Activated CD4-positive, alpha-beta T cell treated with anti-CD3 and anti-CD28 coated beads, Interleukin-2, amount 10 ng/mL, durations not matched to agents 7 days and 5 days (primary cell): ENCODE measurements at places on chromosomes 2 and 18. TPM values are rescaled to one million over a fixed set of nuclear protein-coding genes. Genes with fewer than 3 reads are reported as not detected.

DNA sequence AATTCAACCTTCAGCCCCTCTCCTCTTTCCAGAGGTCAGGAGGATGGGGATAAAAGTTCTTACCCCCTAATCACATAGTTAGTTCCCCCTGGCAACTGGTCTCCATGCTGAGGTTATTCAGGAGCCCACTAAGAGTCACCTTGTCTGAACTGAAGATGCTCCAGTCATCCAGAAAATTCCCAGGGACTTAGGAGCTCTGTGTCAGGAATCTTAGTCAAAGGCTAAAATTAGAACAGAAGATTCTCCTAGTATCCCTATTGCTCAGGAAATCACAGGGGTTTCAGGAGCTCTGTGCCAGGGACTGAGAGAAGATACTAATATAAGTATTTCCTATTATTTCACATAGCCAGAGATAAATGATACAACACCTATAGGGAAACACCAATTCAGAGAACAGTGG, 37.3 kb upstream of the LONRF2 start:
- no peak for DNase-seq

- no peak for DNase-seq
Observed at GRCh38 chr2:19457809-19458208, 99.4 kb upstream of the OSR1 start.

GRCh38 chr18:45666520-45666919, 51.2 kb downstream of the SLC14A2 start:
- peak; percentile 38 for DNase-seq

DNA sequence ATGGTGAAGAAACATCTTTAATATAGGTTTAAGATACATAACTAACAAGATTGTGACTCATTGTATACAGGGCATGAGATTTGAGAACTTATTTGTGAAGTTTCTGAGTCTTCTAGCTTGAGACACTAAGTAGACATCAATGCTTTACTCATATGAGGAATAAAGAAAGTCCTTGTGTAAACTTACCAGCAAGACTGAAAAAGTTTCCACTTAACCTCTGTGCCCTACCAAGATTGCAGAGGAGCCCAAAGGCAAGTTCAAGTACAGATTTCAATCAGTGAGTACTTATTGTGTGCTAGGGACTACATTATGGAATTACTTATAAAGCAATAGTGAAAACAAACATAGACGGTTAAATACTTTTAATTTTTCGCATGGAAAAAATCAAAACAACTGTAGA, 1041.2 kb upstream of the CELF4 start:
- DNase-seq, result no peak

The SULT1C2 gene
- not detected for total RNA-seq

DNA sequence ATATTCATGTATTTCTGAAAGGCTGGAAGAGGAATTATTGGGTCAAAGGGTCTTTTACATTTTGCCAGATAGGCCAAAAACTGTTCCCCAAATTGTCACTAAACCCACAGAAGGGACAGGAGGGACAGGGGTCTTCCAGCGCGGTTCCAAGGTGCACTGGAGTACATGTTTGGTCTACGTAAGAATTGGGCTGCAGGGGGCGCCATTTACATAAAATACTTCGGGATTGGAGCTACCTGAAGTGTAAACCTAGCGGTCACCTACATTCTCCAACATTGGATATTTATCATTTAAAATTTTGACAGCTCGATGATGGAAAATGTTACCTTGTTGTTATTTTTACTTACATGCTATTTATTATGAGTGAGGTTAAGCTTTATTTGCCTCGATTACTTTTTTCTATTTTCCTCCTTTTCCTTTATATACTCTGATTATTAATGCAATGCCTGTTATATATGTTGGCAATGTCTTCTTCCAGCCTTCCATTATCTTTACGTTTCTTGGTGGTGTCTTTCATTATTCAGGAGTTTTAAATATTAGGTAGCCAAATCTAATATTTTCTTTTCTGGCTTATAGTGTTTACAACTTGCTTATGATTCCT, 43.0 kb upstream of the RAB6C start:
- no peak for DNase-seq

DNA sequence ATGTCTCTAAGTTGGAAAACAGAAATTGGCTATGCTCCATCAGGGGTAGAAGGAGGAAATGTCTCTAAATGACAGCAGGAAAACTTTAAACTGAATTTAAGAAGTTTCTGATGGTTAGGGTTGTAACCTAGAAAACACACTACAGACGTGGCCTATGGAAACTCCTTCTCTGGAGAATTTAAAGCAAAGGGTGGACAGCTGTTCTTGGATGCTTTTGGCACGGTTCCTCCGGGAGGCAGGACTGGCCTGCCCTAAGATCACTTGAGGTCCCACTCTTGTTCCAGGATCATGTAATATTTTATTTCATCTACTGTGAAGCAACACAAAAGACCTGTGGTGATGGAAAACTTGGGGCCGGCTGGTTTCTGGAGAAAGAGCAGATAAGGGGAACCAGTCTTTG, 77.0 kb downstream of the NRP2 start:
- DNase-seq, result no peak

- DNase-seq, result no peak
Observed at GRCh38 chr2:165593081-165593480, 123.6 kb downstream of the CSRNP3 start.
